ENCODE measurements at places on chromosomes 4 and X.

- DNase-seq = no peak
Measured at GRCh38 chrX:126339928-126340327, 173.8 kb upstream of the DCAF12L2 start.

DNA sequence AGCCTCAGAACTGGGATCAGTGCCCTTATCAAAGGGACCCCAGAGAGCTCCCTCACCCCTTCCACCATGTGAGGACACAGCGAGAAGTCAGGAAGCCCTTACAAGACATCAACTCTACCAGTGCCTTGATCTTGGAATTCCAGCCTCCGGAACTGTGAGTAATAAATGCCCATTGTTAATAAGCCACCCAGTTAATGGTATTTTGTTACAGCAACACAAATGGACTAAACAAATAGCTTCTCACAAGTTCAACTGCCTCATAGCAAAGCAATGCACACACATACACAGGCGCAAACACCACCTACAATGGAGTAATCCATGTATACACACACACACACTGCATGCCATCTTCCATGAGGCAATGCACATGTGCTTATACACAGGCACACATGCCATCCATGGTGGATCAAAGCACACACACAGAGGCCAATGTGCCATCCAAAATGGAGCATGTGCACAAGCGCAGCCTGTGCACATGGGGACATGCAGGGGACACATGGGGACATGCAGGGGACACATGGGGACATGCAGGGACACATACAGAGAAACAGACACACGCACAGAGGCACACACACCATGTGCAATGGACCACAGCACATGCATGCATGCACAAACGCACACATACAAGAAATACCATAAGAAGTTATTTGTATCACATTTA, 137.6 kb upstream of the TBL1X start:
- DNase-seq = no peak

GRCh38 chrX:17435476-17435875, 60.5 kb downstream of the NHS start:
- DNase-seq = no peak

- DNase-seq = no peak
Measured at GRCh38 chr4:168716406-168717129, 219.7 kb downstream of the PALLD start.

DNA sequence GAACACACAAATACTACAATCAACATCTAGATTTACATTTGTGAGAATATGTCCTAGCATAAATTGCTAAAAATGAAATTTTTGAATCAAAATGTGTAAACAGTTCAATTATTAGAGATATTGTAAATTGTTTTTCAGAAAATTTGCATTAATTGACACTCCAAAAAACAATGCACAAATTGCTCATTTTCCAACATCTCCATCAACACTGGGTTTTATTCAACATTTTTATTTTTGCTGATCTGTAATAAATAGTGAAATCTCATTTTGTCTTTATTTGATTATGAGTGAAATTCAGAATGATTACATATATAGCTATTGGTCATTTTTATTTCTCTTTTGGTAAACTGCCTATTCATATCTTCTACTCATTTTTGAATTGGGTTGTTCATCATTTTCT, 120.0 kb upstream of the GRIA3 start:
- no peak for DNase-seq

GRCh38 chr4:112940336-112940735, 109.1 kb upstream of the ANK2 start:
- no peak for DNase-seq

- DNase-seq = no peak
Measured at GRCh38 chrX:140297273-140297672, 207.6 kb downstream of the SOX3 start.

GRCh38 chr4:165606465-165607205, 227.8 kb downstream of the CPE start:
- DNase-seq = no peak

DNA sequence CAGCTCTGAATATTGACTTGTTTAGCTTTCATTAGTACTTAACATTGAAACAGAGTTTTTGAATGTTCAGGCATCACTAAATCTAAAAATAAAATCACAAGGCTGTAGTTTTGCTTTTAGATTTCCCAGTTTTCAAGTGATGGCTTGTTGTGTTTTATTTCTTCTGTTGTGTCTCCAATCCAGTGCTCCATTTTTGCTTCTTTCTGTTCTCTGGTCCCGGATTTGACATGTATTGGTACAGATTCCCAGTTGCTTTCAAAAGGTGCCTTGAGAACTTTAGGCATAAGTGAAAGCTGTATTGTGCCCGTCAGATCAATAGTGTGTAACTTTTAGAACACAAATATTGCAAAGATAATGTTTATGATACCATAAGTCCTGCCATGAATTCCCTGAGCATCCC, 53.2 kb downstream of the ARHGAP10 start:
- DNase-seq = no peak

DNA sequence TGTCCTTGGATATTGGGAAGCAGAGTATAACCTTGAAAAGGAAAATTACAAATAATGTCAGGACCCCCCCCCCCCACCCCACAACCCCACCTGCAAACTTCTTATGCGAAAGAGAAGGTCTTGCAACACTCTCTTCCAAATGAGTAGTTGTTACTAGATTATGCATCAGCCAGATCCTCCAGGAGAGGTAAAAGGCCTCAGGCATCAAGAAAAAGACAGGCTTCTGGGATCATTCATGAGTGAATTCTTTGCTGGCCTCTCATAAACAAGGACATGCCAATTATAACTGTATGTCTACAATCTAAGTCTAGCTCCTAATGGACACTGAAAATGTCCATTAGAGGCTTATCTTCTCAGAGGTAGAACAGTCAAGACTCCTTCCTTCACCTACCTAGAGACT, 1443.3 kb downstream of the RAPGEF2 start:
- no peak for DNase-seq

DNA sequence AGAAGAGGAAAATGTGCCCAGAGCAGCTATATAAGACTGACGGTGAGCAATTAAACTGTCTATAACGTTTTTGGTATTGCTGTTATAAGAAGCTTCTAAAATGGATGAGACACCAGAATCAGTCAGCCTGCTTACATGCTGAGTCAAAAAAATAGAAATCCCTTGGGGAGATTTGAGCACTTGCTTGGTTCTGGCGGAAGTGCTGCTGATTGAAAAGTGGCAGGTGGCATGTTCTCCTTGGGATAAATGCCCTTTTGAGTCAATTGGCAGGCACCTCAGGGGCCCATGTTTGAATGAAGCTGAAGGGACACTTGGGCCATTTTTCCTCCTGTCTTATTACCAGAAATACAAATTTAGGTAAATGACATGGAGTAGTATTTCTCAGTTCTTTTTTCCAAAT, 148.7 kb downstream of the PTCHD1 start:
- DNase-seq = peak; percentile 27

- no peak for DNase-seq
Measured at GRCh38 chr4:87012265-87012953, 77.6 kb downstream of the AFF1 start.

DNA sequence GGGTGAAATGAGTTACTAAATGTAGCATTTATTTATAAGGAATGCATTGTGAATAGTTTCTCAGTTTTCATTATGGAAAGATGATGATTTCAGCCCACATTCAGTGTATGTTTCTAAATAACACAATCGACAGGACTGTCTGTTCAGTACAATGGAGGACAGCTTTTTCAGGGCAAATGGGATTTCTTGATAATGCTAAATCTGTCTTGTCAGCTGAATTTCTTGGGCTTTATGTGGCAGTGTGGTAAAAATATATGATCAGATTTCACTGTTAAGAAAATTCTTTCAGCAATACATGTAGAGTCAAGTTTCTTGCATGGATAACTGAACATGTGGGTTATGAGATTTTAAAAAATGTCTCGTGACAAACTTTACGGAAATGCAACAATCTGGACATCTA, 150.8 kb downstream of the NPNT start:
- no peak for DNase-seq

GRCh38 chrX:150849996-150850720, 48.3 kb downstream of the CD99L2 start:
- no peak for DNase-seq

GRCh38 chr4:158169931-158170690, 2.7 kb downstream of the GASK1B start:
- no peak for DNase-seq

DNA sequence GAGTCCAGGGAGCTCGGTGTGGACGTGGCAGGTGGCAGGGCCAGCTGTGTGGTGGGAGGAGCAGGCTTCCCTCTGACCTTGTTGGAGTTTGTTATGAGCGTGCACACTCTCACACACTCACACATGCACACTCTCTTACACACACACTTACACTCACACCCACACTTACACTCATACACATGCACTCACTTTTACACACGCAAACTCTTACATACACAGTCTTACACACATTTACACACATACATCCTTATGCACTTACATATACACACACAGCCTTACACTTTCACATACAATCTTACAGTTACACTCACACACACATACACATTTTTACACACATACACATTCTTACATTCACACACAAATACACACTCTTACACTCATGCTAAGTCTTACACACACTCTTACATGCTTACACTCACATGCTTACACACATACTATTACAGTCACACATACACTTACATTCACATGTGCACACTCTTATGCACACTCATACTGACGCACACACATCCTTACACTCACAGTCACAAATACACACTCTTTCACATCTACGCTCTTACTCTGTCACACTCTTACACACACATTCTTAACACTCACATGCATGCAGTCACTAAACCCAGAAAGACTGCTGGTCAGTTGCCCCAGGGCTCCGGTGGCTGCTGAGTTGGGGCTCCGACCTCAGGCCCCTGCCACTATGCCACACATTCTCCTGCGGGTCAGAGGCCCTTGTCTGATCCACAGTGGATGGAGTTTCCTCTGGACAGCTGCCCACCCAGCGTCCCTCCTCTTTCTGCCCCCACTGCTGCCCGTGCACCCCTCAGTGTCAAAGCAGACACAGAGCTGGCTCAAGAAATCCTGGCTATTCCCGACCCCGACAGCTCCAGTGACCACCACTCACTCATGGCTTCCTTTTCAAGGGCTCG, 95.8 kb downstream of the ADRA2C start:
- no peak for DNase-seq

DNA sequence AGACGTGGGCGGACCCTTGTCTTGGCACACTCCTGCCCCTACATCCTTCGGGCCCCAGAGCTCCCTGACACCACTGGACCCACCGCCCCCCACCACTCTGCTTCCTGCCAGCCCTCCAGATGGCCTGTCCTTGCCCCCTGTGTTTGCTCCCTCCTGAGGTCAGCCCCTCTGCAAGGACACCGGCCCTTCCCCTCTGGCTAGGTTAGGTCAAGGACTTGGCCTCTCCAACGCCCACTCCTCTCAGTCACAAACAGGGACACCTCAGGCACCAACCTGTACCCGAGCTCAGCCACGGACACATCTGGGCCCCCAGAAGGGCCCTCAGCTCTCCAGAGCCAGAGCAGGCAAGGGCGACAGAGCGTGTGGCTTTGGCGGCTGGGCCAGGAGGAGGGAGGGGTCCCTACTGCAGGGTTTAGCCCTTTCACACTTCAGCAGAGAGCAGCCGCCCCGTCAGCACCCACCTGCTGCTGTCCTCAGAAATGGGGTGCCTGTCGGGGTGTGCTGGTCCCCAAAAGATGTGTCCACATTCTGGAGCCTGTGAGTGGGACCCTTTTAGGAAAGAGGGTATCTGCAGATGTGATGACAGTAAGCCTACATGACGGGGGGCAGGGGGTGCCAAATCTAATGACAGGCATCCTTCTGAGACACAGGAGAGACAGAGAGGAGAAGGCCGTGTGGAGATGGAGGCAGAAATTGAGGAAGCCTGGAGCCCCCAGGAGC, 23.5 kb upstream of the DUSP9 start:
- no peak for DNase-seq

DNA sequence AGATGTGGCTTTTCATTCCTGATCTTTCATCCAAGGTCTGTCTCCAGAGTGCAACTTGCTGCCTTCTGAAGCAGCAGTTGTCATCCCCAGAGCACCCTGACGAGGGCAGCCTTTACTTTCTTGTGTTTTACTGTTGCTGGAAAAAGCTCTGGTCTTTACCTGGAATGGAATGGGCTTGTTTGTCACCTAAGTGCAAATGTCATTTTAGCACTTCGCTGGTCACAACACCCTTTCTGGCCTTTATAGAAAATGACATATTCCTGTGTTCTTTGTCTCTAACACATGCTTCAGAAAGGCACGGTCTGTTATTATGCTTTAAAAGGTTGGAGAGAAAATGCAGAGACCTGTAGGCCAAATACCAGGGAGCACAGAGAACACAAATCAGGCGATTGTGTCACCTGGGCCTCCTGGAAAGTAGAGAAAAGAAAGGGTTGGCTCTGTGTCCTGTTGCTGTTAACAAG, 332.7 kb upstream of the IGFBP7 start:
- DNase-seq = peak; percentile 18

- no peak for DNase-seq
Measured at GRCh38 chrX:15680401-15680800, 15.8 kb upstream of the CLTRN start.

DNA sequence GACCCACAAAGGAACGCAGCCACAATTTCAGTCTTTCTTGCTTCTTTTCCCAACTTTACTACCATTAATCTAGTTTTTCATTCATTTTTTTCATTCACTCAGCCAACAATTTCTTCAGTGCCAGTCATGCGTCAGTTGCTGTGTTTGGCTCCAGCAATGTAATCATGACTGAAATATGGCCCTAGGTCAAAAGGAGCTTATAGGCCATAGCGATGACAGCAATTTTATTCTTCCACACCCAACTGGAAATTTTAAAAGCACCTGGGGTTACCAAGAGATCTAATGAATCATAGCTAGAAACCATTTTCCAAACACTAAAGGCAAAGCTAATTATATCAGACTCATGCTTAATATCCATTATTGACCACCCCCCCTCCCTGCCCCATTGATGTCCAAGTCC, 29.8 kb upstream of the C1QTNF7 start:
- no peak for DNase-seq

DNA sequence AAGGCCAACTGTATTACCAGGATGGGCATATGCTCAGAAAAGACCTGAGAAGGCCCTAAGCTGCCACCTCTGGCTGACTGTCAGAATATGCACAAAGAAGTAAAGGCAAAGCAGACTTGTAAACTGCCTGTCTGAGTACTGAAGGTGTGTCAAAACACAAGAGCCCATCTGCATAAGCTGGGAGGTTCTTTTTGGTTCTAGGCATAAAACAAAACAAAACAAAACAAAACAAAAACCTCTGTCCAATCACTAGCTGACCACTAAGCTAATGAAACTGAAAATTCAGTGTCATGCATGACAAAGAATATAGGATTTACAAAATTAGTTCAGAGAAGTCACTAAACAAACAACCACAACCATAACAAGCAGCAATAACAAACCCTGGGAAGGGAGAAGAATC, 20.6 kb downstream of the SH3D19 start:
- DNase-seq = no peak

DNA sequence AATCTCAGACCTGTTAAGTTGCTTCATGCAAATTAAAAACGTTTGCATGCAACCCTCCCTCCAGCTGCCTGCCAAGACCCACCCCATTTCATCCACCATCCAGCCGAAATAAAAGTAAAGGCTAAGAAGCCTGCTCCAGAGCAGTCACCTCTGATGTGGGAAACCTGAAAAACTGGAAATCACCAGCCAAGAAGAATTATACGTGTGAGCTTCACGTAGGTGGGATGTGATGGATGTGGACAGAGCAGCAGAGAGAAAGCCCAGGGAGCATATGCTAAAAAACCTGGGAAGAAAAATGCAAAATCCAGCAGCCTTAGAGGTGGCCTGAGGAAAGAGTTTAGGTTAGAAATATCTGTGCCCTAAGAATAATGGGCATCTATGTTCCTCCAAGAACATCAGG, 160.6 kb upstream of the STS start:
- no peak for DNase-seq
